ENCODE measurements at places on chromosomes 1 and 21.

GRCh38 chr1:20168564-20169491 lies 17.1 kb upstream of the UBXN10 start:
- DNase-seq, result no peak

GRCh38 chr1:182977480-182977879 lies 24.5 kb upstream of the SHCBP1L start:
- DNase-seq, result no peak

DNA sequence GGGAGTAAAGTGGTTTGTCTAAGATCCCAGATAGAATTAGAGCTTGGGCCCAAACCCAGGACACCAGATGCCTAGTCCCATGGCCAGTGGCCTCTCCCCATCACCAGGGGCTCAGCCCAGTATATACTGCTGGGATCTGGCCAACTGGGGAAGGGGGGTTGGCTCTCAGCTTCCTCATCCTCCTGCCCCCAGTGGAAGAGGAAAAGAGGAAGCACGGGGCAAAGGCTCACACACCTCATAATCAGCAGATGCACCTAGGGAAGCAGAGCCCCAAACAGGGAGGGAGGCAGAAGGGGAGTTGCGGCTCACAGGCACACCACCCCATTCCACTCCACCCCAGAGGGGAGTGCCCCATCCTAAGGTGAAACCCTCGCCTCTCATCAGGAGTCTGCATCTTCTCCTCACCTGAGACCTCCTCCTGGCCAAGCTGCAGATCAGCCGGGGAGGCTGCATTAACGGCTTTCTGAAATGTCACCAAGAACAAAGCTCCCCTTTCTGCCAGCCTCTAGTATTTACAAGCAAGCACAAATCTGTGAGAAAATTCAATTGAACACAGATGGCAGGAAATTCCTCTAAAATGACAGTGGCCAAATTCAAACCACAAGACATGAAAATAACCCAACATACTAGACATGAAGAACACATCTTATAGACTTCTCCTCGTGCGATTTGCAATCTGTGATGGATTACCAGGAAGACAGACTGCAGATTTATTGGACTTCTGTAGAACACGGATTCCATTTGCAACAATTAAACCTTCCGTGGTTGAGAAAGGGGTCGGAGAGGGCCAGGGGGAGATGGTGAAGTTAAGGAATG lies 82.8 kb downstream of the GLIS1 start:
- DNase-seq, result no peak

DNA sequence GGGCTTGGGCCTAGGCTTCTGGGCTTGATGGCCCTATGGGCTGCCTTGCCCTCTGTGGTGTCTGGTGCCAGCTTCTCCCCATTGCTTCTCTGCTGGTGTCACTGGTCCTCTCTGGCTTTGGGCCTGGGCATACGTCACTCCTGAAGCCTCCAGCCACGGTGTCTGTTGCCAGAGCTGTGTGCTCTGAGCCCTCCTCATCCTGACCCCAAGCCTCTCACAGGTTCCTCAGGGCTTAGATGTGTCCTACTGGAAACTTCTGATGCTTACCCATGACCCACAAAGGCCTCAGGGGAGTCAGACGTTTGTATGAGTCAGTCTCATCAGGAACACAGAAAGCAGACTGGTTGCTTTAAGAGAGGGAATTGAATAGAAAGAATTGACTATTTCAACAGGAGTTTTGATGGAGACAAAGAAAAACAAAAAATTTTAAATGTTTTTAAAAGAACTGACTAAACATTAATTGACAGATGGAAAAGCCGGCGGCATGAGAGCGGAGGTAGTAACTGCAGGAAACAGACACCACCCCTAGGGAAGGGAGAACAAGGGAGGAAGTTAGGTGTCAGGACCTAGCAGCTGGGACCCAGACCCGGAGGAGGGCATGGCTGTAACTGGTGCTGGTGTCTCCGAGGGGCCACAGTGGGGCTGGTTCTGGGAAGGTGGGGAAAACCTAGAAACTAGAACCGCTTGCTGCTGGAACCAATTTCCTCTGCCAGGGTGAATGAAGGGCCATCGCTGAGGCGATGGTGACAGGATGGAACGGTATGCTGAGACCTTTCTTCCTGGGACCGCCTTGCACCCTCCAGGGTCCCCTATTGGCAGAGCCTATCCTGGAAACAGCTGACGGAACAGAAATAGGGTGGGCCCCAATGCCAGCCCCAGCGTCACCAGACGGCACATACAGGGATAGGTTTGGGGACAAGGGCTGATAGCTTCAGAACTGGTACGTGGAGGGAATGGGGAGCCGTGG lies 40.0 kb upstream of the CITED4 start:
- DNase-seq, result no peak

- no peak for DNase-seq
These were observed 8.2 kb downstream of the IGSF9 start for GRCh38 chr1:159937054-159937750.

- DNase-seq, result no peak
These were observed 39.1 kb upstream of the CDC42BPA start for GRCh38 chr1:227357171-227357926.

DNA sequence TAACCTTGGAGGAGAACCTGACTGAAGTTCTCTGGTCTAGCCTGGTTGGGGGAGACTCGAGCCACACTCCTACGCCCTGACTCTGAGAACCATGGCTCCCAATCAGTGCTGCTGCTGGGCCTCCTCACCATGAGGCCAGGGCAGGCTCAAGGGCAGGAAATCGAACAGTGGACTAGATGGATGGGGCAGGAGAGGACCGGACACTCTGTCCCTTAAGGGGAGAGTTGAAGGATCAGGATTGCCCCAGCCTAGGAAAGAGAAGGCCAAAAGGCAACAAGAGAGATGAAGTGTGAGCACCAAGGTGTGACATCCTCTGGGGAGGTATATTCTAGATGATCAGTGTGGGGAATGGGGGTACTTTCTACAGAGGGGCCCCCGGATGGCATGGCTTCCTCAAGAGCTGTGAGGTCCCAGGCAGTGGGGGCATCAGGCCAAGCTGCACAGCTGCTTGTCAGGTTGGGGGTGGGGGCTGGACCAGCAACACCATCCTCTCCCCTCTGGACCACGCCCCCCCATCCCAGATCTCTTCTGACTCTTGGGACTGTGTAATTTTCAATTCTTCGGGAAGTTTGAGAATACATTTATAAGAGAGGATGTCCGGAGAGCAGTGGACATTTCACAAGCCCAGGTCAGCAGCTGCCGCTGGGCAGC lies 34.0 kb downstream of the MX1 start:
- DNase-seq, result no peak

GRCh38 chr1:26305667-26306289 lies 658 bp downstream of the UBXN11 start:
- no peak for DNase-seq

GRCh38 chr1:234647245-234647644 lies 37.3 kb upstream of the IRF2BP2 start:
- DNase-seq, result no peak

GRCh38 chr1:3670823-3671265 lies 18.5 kb downstream of the TP73 start:
- DNase-seq, result no peak

DNA sequence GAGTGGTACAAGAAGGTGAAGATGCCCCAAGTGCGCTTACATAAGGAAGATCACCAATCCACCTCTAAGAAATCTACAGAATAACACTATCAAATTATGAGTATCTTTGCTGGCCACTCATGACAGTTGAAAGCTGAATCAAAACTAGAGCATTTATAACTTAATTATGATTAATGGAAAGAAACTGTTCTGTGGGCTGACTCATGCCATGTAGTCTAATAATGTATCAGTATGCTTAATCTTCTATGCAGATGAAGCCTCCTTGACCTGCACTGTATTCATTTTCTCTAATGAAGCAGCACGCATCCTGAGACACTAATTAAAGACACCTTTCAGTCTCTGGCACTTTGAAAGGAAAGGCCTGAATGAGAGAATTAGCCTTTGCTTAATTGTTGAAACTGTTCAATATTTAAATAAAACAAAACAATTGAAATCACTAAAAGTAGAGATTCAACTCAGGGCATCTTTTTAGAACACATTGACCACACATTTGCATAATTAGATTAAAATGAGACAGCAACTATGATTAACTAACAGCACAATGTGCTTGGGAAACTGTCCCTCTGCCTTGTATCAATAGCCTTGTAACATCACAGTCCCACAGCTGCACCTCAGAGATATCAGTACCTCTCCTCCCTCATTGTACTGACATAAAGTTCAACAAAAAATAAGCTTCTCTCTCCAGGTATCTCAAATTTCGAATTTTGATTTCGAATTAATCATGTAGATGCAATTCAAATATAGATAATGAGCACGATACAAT lies 105.6 kb downstream of the NTPCR start:
- no peak for DNase-seq

DNA sequence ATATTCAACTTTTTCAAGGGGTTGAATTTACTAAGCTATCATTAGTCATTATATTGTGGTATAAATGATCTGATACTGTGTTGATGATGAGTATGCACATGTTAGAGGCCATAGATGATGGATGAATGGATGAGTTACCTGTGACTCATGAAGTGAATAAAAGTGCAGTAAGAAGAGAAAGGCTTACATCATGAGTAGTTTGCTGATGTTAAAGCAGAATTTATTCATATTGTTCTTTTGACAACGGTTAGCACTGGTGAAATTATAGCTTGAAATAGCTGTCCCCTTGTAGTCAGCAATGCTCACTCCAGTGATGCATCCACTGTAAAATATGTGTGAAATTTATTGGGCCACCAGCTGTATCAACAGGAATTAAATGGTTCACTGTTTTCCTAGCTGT lies 541.0 kb upstream of the ZRANB2 start:
- no peak for DNase-seq

- no peak for DNase-seq
These were observed 487.0 kb upstream of the RGS18 start for GRCh38 chr1:191671236-191671635.

DNA sequence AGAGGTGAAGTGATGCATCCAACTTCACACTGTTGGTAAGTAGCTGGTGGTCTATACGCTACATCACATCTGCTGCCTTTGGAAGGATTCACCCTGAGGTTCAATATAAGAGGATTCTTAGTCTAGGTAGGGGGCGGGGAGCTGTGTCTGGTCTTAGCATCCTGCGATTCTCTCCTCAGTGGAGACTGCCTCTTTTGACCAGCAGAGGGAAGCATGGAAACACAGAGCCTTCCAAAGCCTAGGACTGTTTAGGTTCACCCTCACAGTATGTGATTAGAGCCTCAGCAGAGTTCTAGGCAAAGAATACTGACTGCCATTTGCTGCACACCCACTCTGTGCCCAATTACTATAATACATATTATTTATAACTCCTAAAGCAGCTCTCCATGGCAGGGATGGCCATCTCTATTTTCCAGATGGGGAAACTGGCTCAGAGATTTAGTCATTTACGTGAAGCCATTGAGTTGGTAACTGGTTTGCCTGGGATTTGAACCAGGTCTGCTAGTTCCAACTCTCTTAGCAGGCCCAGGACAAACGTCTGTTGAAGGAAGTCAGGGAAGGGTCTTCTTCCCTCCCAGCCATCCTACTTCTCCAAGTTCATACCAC lies 28.9 kb upstream of the EFCAB14 start:
- DNase-seq, result no peak

- no peak for DNase-seq
These were observed 68.6 kb downstream of the SPAG17 start for GRCh38 chr1:118116401-118116800.

Data from hematopoietic multipotent progenitor cell treated with erythropoietin and hydrocortisone succinate and interleukin-3 and kit ligand, for 17 days (in vitro differentiated cells).